ENCODE measurements at places on chromosomes 12 and 14.

DNA sequence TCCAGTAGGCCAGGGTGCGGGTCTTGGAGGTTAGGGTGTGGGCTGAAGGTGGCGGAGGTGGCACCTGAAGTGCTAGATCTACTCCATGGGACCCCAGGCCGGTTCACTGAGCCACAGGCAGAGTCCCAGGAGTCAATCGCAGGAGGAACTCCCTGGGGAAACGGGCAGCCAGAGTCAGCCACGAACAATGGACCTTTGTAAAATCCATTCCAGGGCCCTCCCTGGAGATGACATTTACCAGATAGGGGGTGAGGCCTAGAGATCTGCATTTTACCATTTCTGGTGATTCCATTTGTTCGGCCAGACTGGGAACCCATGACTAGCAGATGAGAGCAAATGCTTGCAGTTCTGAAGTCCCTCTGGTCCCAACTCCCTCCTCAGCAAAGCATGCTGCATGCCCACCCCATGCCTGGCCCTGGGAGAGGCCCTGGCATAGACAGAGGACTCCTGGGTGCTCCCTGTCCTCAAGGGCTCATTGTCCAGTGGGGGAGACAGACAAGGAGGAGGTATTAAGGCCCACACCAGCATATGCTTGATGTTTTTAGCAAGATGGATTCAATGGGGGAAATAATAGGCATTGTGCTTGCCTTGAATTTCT is 115.5 kb downstream of the EML1 start:
- no peak for DNase-seq

DNA sequence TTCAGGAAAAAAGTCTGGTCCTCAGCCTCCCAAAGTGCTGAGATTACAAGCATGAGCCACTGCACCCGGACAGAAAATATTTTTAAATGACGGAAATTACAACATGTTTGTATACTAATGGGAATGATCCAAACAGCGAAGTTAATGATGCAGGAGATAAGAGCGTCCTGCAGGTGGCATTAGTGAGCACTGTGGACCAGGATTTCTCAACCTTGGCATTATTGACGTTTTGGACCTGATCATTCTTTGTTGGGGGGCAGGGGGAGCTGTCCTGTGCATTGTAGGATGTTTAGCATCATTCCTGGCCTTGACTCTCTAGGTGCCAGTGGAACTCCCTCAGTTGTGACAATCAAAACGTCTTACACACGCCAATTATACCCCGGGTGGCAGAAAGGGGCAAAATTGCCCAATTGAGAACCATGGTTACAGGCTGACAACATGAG is 34.1 kb downstream of the SCFD1 start:
- peak; percentile 25 for DNase-seq

DNA sequence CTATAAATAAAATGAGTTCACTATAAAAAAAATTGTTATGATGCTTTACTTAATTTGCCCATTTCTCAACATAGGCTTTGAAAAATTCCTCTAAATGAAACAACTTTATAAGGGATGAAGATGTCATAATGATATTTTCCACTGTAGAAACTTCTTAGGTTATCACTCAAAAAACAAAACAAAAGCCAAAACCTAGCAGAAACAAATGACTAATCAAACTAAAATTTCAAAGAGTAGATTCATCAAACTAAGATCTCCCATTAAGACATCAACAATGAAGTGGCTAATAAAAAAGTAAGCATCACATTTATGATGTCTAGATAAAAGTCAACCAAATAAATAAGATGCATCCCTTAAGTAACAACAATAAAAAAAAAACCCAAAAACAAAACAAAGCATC is 36.9 kb upstream of the TTC7B start:
- DNase-seq, result no peak

DNA sequence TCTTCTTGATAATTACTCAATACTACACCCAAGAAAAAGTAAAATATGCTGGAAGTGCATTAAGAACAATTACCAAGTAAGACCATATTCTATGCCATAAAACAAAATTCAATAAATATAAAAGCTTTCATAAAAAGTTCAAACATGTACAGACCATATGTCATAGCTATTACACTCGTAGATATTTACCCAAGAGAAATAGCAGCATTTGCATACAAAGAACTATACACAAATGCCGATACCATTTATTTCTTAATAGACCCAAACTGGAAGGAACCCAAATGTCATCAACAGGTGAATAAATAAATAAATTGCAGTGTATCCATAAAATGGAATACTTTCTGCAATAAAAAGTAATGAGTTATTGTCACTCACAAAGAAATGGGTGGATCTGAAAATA is 78.3 kb upstream of the SLC16A7 start:
- DNase-seq, result no peak

All from testis (tissue), 5 donors.